Activated CD4-positive, alpha-beta T cell treated with anti-CD3 and anti-CD28 coated beads for 4 hours (primary cell): ENCODE measurements at places on chromosomes 3 and 15.

- DNase-seq, result no peak
Measured at GRCh38 chr3:2595486-2595885, 496.8 kb downstream of the CNTN4 start.

DNA sequence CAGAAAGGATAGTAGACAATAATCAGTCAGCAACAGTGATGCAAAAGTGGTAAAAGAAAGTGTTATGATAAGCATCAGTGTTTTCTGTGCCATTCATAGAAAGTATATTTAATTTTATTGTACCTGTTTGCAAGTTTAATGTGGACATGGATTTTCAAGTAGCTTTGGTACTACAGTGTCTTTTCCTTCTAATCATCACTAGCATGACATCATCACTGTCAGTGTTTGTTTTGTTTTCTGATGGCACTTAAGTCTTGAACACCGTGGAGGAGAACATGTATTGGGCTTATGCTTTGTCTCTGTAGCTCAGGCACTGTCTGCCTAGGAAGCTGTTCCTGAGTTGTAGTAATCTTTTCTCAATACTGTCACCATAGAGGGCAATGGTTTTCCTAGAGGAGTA lies 41.9 kb downstream of the SETD5 start:
- DNase-seq, result no peak

- DNase-seq, result no peak
Measured at GRCh38 chr3:12831301-12831866, 10.0 kb downstream of the RPL32 start.

- DNase-seq, result no peak
Measured at GRCh38 chr3:101377796-101378195, 57.4 kb upstream of the IMPG2 start.

GRCh38 chr3:147656023-147656422 lies 246.9 kb downstream of the ZIC1 start:
- no peak for DNase-seq

- DNase-seq, result no peak
Measured at GRCh38 chr15:27062951-27063350, 92.0 kb downstream of the GABRG3 start.

DNA sequence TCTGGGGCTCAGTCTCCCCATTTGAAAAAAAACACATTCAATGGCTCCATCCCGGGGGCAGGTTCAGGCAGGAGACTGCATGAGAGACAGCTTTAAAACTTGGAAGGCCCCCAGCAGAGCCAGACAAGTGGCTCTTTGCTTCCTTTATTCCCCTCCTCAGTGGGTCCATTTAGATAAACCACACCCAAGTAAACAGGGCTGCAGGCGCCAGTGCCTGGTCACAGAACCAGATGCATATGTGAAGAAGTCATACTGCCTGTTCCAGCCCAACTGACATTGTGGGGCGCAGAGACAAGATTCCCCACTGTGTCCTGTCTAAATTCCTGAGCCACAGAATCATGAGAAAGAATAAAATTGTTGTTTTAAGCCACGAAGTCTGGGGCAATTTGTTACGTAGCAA lies 9.0 kb downstream of the FBN1 start:
- no peak for DNase-seq

DNA sequence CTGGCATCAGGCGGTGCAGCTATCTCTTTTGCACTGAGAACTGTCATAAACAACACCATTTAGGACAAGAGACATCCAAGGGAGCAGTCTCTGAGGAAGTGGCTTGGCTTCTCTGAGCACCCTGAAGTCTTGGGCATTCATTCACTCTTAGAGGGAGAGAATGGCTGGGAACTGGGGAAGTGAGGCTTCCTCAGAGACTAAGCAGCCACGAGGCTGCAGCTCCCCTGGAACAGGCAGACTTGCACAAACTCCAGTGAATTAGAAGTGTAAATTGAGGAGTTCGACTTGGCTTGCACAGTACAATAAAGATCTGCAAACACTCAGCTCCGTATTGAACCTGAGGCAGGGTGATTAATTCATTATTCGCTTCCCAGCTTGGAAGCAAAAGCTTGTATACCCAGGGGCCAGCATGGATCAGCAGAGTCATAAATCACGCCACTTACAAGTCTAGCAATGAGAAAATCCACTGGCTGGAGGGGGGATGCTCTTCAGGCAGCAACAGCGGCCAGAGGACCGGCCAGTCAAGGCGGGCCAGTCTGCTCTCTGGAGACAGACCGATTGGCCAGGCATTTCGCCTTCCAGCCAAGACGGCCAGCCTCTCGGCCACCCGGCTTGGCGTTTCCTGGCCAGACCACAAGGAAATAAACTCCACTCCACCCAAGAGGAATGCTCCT lies 118.8 kb upstream of the ADPGK start:
- DNase-seq, result no peak

DNA sequence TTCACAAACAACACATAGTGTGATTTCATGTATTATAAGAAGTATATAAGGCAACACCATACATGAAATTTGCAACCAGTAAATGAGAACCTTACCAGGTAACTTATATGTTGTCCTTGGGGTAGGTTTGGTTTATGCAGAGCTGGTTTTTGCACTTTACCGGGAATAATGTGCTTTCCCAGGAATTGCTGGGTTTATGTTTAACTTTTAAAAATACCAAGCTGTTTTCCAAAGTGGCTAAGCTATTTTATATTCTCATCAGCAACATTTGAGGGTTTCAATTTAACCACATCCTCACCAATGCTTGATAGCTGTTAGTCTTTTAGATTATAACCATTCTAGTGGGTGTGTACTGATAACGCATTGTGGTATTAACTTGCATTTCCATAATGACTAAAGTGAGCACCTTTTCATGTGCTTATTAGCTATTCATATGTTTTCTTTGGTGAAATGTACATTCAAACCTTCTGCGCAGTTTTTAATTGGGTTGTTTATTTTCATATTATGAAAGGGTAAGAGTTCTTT lies 71.6 kb downstream of the KY start:
- no peak for DNase-seq

GRCh38 chr3:43104660-43105595 lies 951 bp downstream of the POMGNT2 start:
- peak; percentile 37 for DNase-seq

DNA sequence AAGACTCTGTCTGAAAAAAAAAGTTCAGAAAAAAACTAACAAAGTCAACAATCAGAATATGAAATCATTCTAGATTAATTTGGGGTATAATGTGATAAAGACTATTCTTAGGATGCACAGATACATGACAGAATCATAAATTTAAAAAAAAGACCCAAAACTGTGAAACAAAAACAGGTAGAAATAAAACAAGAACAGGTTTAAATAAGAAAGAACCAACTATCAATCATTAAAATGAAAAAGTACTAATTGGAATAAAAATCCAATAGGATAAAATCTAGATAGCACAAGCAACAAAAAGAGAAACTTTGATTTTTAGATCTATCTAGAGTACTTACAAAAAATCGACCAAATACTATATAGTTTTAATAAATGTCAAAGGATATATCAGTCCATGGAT lies 13.4 kb downstream of the TMEM202 start:
- no peak for DNase-seq

DNA sequence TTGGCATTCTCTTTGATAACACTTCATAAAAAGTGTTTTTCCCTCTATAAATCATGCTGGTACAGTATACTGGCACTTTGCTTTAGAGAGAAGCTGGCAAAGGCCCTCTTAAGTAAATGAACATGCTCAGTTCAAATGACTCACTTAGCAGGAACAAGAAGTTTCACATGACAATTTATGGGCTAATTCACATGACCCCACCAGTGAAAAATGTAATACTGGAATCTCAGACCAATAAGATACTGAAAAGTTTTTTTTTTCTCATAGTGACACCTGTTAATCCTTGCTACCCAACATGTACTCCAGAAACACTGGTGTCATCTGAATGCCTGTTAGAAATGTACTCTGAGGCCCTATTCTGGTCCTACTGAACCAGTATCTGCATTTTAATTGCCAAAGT lies 13.9 kb downstream of the BTBD1 start:
- DNase-seq, result no peak

DNA sequence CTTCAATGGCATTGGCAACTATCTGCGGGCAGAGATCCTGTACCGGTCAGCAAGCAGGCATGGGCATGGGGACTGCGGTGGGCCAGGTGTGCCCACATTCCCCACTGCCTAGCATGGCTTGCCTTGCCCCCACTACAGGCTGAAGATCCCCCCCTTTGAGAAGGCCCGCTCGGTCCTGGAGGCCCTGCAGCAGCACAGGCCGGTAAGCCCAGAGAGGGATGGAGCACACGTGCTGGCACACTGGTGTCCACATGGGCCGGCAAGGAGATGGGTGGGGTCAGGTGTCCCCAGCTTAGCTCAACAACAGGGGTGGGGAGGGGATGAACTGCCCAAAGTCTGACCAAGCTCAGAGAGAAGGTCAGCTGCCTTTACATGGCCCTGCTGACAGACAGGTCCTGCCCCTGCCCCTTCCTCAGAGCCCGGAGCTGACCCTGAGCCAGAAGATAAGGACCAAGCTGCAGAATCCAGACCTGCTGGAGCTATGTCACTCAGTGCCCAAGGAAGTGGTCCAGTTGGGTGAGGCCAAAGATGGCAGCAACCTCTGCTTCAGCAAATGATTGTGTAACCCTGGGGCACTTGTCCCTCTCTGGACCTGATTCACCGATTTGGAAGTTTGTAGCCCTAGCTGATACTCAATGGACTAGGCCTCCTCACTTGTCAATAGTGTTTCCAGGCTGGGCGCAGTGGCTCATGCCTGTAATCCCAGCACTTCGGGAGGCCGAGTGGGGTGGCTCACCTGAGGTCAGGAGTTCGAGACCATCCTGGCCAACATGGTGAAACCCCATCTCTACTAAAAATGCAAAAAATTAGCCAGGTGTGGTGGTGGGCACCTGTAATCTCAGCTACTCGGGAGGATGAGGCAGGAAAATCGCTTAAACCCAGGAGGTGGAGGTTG lies 5.6 kb downstream of the NEIL1 start:
- DNase-seq, result no peak

- no peak for DNase-seq
Measured at GRCh38 chr3:101854608-101855304, 5.4 kb downstream of the NFKBIZ start.

GRCh38 chr3:135393159-135393558 lies 572.4 kb upstream of the PPP2R3A start:
- no peak for DNase-seq
